Esophagus squamous epithelium (tissue), 5 donors: ENCODE measurements at places on chromosomes 5 and 9. TPM values are rescaled to one million over a fixed set of nuclear protein-coding genes. Genes with fewer than 3 reads are reported as not detected.

DNA sequence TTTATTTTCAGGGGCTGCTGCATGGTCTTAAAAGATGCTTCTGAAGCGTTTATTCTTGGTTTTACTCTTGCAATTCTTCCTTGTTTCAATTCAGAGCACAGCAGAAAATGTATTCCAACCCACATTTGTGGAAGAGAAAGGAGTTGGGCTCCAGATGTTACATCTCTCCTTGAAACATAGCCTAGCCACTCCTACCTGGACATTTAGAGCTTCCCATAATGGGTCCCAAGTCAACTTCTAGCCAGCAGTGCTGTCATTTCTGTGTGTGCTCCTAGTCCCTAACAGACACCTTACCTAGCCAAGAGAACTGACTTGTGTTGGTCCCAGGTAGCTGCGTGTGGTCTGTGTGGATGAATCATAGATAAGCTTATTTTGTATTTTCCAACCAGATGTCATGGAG, 61.2 kb upstream of the ANKRD55 start:
- no peaks in the 10 kb centered on the region for H3K27me3 ChIP-seq
- no peak overlapping the region for H3K4me3 ChIP-seq
- H3K27ac ChIP-seq = no peak overlapping the region
- peaks cover 6% of the 10 kb centered on the region for H3K4me1 ChIP-seq

DNA sequence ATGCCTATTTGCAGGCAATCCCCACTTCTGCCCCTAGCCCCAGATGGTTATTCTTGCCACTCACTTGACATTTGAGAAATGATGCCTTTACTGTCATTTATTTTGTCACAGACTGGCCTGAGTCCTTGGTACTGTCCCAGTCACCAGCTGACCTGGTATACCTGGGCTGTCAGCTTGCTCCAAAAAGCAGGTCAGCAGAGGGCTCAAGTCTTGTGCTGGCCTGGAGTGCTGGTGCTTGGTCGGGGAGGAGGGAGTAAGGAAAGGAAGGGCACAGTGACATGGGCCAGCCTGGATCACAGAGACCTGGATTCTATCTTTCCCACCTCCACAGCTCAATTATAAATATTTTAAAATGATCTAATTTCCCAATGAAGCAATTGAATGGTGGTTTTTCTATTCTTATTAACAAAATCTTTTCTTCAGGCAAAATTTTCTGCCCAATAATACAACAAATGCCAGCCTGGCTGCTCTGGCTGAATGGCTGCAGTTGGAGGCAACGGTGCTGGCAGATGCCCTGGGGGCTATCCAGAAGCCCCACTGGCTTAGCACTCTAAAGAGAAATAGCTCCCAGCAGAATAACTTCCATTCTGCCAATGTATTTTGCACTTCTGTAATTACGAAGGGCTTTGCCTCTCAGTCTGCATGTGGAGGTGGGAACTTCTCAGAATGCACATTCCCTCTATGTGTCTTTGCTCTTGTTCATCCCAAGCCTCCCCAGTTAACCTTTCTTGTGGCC, 160.6 kb downstream of the GADD45G start:
- no peak overlapping the region for H3K4me3 ChIP-seq
- H3K27ac ChIP-seq = no peak overlapping the region
- no peaks in the 10 kb centered on the region for H3K36me3 ChIP-seq
- H3K27me3 ChIP-seq = no peaks in the 10 kb centered on the region

FAM163B gene
- not detected for total RNA-seq

GRCh38 chr5:32343058-32343672, 30.4 kb upstream of the MTMR12 start:
- no peak for DNase-seq
- H3K27me3 ChIP-seq = no peaks in the 10 kb centered on the region
- no peak overlapping the region for H3K4me3 ChIP-seq
- H3K27ac ChIP-seq = no peak overlapping the region
- no peaks in the 10 kb centered on the region for H3K4me1 ChIP-seq

PCDHB2 gene
- 2.3 TPM for total RNA-seq

DNA sequence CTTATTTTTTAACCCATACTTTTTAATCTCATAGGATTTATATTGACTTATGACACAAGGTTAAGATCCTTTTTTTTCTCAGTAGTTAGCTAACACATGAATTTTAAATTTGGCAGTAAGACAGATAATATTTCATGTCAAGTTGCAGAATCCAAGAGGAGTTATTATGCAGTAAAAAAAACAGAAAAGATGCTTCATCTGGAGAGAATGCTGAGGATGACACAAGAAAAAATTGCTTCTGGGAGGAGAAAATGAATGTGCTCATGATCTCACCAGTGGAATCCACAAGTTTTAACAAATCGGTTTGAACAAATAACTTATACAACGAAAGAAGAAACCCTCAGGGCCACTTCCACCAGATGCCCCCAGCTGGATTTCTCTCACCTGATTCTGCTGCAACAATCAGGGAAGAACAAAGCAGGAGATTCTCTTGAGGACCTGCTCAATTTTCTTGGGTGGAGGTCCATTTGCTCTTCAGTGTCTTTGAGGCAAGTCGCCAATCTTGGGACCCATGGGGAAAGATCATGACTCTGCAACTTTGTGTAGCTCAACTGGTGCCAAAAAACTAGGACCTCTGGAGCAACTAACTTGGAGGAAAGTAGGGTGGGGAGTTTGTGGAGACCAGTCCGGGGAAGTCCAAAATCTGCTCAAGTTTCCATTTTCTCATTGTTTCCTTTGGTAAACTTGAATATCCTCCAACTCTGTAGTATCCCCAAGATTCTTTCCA, 50.5 kb upstream of the TNFSF15 start:
- no peaks in the 10 kb centered on the region for H3K36me3 ChIP-seq
- no peak overlapping the region for H3K4me3 ChIP-seq
- no peak for DNase-seq
- no peaks in the 10 kb centered on the region for H3K27me3 ChIP-seq

PCDHA10 gene
- total RNA-seq = 0.04 TPM

DNA sequence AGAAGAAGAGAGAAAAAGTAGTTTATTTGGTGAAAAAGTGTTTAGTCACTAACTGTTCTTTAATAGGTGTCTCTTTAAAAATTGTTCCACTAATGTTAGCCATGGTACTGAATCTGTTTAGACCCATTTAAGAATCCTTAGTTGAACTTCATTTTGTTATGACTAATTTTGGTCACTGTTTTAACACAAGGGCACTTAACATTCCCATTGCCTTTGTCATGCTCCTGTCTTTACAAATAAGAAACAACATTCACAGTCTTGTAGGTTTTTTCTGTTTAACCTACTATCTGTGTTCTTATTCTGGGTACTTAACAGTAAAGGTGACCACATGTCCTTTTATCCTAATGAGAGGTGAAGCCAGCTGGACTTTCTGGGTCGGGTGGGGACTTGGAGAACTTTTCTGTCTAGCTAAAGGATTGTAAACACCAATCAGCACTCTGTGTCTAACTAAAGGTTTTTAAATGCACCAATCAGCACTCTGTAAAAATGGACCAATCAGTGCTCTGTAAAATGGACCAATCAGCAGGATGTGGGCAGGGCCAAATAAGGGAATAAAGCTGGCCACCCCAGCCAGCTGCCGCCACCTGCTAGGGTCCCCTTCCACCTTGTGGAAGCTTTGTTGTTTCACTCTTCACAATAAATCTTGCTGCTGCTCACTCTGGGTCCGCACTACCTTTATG, 116.7 kb downstream of the WDR70 start:
- no peak for DNase-seq
- H3K36me3 ChIP-seq = peaks cover 28% of the 10 kb centered on the region
- H3K4me1 ChIP-seq = peaks cover 9% of the 10 kb centered on the region
- no peak overlapping the region for H3K27ac ChIP-seq

GRCh38 chr5:172835290-172835993, 1.4 kb downstream of the ERGIC1 start:
- peak overlapping the region; percentile 88 for H3K27ac ChIP-seq
- H3K27me3 ChIP-seq = no peaks in the 10 kb centered on the region
- DNase-seq = no peak
- H3K4me1 ChIP-seq = peaks cover 22% of the 10 kb centered on the region

DNA sequence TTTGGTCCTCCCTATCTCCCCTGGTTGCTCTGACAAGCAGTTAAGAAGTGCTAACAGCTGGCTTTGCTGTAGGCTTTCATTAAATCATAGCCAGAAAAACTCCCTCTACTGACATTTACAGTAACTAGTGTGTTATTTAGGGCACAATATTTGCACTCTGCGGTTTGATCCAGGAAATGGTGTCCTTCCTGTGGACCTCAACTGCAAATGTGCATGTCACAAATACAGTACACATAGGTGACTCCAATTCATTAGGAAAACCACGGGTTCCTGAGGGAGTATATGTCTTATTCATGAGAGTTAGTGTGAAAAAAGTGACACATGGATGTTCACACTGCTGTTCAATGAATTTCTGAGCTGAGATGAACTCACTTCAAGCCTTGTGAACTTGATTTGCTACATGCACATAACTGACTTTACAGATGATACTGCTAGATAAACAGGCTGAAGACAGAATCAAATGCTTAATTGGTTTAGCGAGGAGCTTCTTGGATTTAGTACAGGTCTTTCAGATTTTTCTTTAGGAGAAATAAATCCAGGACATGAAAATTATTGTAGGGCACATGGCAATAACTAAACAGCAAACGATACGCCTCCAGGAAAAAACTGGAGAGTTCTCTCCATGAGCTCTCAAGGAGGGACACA, 281.5 kb downstream of the EFNA5 start:
- peaks cover 41% of the 10 kb centered on the region for H3K4me1 ChIP-seq
- H3K36me3 ChIP-seq = no peaks in the 10 kb centered on the region
- no peak for DNase-seq
- H3K27ac ChIP-seq = peak overlapping the region; percentile 62
- H3K27me3 ChIP-seq = no peaks in the 10 kb centered on the region
- H3K4me3 ChIP-seq = no peak overlapping the region

- no peaks in the 10 kb centered on the region for H3K36me3 ChIP-seq
- DNase-seq = no peak
- no peak overlapping the region for H3K4me3 ChIP-seq
- no peaks in the 10 kb centered on the region for H3K27me3 ChIP-seq
Observed at GRCh38 chr5:125198270-125198974, 452.0 kb upstream of the ZNF608 start.

DNA sequence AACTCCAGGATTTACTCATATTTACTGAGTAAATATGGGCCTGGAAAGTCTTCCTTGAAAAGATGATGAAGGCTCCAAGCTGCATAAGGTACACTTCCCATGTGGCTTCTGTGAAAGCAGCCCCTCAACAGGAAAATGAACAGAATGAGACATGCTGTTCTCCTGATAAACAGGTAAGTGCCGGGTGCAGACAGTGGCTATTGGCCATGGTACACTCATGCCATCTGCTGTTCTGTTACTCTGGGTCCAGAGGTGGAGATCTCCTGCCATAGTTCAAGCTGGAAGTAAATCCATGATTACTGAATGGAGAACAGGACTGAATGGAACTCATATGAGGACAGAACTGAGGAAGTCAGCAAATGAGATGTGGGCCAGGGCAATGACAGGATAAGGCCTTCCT, 103.6 kb downstream of the SLIT3 start:
- no peaks in the 10 kb centered on the region for H3K27me3 ChIP-seq
- no peak for DNase-seq
- no peaks in the 10 kb centered on the region for H3K4me1 ChIP-seq
- no peak overlapping the region for H3K27ac ChIP-seq
- no peak overlapping the region for H3K4me3 ChIP-seq
- H3K36me3 ChIP-seq = no peaks in the 10 kb centered on the region

- no peak overlapping the region for H3K27ac ChIP-seq
- H3K27me3 ChIP-seq = no peaks in the 10 kb centered on the region
- DNase-seq = no peak
- no peaks in the 10 kb centered on the region for H3K36me3 ChIP-seq
- H3K4me1 ChIP-seq = no peaks in the 10 kb centered on the region
Observed at GRCh38 chr5:38208782-38209378, 49.5 kb upstream of the EGFLAM start.

- DNase-seq = no peak
- H3K4me1 ChIP-seq = no peaks in the 10 kb centered on the region
- H3K36me3 ChIP-seq = no peaks in the 10 kb centered on the region
- peak overlapping the region; percentile 13 for H3K27ac ChIP-seq
- H3K27me3 ChIP-seq = no peaks in the 10 kb centered on the region
Observed at GRCh38 chr5:76691467-76692273, 24.3 kb upstream of the F2R start.

DNA sequence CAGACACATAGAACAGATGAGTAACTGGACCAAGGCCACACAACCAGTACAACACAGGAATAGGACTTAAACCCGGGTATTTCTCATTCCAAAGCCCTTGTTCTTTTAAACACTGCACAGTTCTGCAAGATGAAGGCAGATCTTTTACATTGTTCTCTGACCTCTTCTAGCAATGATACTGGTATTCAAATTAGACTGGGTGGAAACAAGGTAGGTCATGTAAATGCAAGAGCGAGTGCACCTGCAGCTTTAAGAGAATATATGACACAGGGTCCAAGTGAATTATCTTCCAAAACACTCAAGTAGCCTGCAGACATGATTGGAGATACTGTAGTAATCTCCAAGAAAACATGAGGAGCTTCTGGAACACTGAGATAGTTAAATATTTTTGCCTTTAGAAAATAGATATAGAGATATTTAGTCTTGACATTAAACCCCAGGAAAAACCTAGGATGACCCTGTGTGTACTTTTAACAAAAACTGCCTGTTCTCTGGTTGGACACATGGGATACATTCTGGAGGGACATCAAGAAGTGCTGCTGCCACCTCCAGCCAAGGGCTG, 130.6 kb upstream of the EPB41L4A start:
- H3K4me3 ChIP-seq = no peak overlapping the region
- H3K27ac ChIP-seq = no peak overlapping the region
- H3K36me3 ChIP-seq = no peaks in the 10 kb centered on the region
- no peak for DNase-seq
- H3K4me1 ChIP-seq = no peaks in the 10 kb centered on the region

GRCh38 chr5:140327589-140327988, 18.8 kb downstream of the HBEGF start:
- no peak for DNase-seq
- no peaks in the 10 kb centered on the region for H3K27me3 ChIP-seq
- peaks cover 11% of the 10 kb centered on the region for H3K36me3 ChIP-seq
- H3K4me3 ChIP-seq = no peak overlapping the region
- no peak overlapping the region for H3K27ac ChIP-seq

SPINK5 gene
- 550 TPM for total RNA-seq

GRCh38 chr5:124922255-124922975, 176.0 kb upstream of the ZNF608 start:
- DNase-seq = no peak
- no peaks in the 10 kb centered on the region for H3K27me3 ChIP-seq
- H3K27ac ChIP-seq = no peak overlapping the region
- no peak overlapping the region for H3K4me3 ChIP-seq

HTR4 gene
- 0.76 TPM for total RNA-seq

- no peak overlapping the region for H3K4me3 ChIP-seq
- H3K27me3 ChIP-seq = peaks cover 11% of the 10 kb centered on the region
- H3K27ac ChIP-seq = no peak overlapping the region
- no peaks in the 10 kb centered on the region for H3K36me3 ChIP-seq
Observed at GRCh38 chr5:96823900-96824380, 16.2 kb upstream of the ERAP1 start.

- no peaks in the 10 kb centered on the region for H3K27me3 ChIP-seq
- peaks cover 9% of the 10 kb centered on the region for H3K36me3 ChIP-seq
- no peak overlapping the region for H3K27ac ChIP-seq
- no peak for DNase-seq
Observed at GRCh38 chr9:37859043-37859442, 44.9 kb downstream of the SLC25A51 start.

- no peak overlapping the region for H3K27ac ChIP-seq
- no peaks in the 10 kb centered on the region for H3K4me1 ChIP-seq
- DNase-seq = no peak
- H3K4me3 ChIP-seq = no peak overlapping the region
Observed at GRCh38 chr5:111719773-111720172, 37.2 kb downstream of the NREP start.

GRCh38 chr5:148793261-148793660, 33.1 kb upstream of the ADRB2 start:
- no peaks in the 10 kb centered on the region for H3K36me3 ChIP-seq
- H3K4me1 ChIP-seq = peaks cover 26% of the 10 kb centered on the region
- H3K4me3 ChIP-seq = no peak overlapping the region
- no peak for DNase-seq
- no peak overlapping the region for H3K27ac ChIP-seq
